ENCODE measurements at places on chromosomes 2 and 18.
A peak's percentile ranks its signal among the peaks of the same experiment; 100 is the strongest.

DNA sequence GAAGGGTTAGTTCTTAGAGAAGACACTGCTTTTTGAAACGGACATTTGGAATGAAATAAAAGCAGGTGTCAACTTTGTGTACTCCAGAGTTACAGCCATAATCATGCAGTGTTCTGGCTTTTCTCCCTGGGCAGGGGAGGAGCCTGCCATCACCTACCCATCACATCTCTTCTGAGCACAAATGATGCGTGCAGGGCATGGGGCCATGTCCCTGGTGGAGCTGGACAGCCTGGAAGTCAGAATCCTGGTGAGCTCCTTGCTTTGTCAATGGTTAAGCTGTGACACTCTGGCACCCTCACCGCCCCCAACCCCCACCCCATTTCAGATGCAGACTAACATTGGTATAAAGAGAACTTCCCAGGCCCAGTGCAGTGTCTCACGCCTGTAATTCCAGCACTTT lies 53.1 kb downstream of the PDCL3 start:
- no peak for DNase-seq

- no peak for DNase-seq
Measured at GRCh38 chr2:60466161-60466702, 87.2 kb downstream of the BCL11A start.

DNA sequence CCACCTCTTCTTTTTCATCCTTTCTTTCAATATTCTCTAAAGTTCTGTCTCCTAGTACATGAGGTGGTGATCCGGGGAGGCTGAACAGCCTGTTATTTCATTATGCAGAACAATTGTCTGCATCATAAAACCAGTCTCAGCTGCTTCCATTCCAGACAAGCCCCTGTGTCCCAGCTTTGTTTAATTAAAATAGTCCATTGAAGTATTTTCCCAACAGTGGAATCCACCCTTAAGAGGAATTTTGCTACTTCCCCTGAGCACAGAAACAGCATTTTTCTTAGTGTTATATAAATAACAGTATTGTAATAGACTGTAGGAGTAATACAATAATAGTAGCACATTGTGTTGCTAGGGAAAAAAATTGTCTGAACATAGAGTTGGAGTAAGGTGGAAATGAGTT lies 395.4 kb upstream of the TCF4 start:
- no peak for DNase-seq

GRCh38 chr2:120739438-120740090 lies 3.9 kb downstream of the GLI2 start:
- no peak for DNase-seq

GRCh38 chr18:3775996-3776395 lies 326.0 kb downstream of the TGIF1 start:
- no peak for DNase-seq

- DNase-seq, result no peak
Measured at GRCh38 chr2:57450170-57450569, 596.4 kb upstream of the VRK2 start.

GRCh38 chr2:103292573-103292972 lies 530.7 kb downstream of the TMEM182 start:
- DNase-seq, result no peak

DNA sequence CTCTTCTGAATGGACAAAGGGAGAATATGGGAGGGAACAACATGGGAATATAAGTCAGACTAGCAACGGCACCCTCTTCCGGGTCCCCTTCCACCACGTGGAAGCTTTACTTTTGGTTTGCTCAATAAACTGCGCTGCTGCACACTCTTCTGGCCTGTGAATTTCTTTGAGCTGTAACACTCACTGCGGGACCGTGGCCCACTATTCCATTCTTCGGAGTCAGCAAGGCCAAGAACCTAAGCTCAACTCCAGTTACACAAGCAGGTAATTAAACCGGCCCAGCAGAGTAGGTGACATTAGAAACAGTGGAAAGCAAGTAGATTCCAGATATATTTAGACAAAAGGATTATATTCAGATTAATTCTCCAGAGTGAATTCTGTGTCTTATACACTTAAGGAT lies 697.4 kb upstream of the NXPH2 start:
- DNase-seq, result no peak

- DNase-seq, result no peak
Measured at GRCh38 chr2:47772343-47772742, 10.6 kb upstream of the MSH6 start.

- no peak for DNase-seq
Measured at GRCh38 chr2:123816203-123816602, 208.9 kb upstream of the CNTNAP5 start.

DNA sequence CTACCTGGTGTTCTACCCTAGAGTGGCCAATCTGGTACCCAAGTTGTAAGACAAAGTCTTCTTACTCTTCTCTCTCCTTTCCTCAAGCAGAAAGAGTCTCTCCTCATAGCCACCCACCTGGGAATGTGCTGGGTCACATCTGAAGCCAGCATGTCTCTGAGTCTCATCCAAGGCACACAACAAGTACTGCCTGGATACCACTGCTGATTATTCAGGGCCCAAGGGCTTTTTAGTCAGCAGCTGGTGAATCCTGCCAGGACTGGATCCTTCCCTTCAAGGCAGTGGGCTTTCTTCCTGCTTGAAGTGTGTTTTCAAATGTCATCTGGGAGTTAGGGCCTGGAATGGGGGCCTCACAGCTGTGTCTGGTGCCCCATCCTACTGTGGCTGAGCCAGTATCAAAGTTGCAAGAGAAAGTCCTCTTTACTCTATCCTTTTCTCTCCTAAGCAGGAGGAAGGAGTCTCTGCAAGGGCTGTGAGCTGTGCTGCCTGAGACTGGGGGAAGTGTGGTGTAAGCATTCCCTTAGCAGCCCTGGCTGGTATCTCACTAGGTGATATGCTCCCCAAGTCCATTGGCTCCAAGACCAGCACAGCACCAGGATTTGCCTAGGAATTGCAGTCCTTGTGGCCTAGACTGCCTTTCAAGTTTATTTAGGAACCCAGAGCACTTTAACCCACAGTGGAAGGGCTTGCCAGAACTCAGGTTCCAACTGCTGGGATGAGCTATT lies 27.2 kb downstream of the OXER1 start:
- no peak for DNase-seq

GRCh38 chr2:61255580-61256437 lies 93.8 kb downstream of the C2orf74 start:
- DNase-seq, result no peak

DNA sequence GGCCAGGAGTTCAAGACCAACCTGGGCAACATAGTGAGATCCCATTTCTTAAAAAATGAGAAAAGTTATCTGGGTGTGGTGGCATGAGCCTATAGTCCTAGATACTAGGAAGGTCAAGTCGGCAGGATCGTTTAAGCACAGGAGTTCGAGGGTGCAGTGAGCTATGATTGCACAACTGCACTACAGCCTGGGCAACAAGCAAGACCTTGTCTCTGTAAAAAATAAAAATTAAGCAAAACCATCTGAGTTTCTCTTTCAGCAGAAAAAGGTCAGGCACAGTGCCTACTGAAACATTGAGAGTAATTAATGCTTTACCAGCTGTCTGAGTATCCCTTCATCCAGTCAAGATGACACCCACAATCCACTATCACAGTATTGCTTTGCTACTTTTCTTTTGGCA lies 258.3 kb downstream of the MBD5 start:
- DNase-seq, result no peak

- peak; percentile 53 for DNase-seq
Measured at GRCh38 chr2:204108330-204108751, 171.8 kb downstream of the ICOS start.

DNA sequence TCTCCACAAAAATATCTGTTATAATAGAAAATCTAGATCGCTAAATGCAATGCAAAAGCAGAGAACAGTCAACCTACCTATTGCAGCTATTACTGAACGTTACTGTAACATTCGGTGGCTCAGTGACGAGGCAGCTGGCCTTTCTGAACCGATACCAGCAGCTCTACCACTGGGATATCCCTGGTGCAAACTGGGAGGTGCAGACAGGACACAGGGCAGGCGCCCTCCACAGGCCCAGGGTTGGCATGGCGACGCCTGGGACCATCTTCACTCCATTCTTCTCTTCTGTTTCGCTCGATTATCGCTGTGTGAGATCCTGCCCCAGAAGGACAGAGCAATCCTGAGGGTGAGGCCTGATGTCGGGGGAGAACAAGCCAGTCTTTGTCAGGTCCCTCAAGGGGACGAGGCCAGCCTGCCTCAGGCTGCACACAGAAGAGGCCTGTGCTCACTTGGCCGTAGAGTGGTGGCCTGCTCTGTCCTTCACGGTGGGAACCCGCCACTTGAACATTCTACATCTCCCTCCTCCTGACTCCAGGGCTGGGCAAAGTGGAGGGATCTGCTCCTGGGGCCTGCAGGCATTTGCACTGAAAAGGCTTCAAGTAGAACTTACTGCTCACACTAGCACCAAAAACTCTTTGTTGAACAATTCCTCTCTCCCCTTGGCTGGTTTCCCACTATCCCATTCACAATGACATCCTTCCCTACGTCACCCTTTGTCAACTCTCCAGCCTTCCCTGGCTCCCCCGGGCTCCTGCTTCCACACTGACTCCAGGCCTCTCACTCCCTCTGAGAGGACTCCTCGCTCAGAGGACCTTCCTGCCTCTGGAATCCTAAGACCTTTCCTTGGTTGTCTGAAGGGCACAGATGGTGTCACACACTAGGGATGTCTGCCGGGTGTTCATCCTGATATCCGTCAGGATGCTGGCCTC lies 49.7 kb downstream of the CYRIA start:
- no peak for DNase-seq

GRCh38 chr2:103268841-103269498 lies 507.1 kb downstream of the TMEM182 start:
- DNase-seq, result no peak

DNA sequence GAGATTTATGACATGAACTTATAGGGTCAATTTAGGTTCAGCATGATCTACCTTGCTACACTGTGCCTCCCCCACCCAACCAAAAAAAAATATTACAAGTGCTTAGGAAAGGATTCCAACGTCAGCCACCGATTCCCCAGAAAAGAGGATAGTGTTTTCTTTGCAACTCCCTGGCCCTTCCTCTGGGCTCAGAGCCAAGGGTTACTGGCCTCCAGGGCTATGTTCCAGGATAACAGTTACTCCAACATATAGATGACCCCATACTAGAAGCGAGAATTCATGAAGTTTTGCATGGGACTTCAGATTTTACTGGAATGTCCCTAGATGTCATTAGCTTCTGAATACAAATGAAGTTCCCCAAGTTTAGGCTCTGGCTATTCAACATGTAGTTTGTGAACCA lies 172.1 kb downstream of the UPP2 start:
- DNase-seq, result no peak

All from activated naive CD4-positive, alpha-beta T cell treated with Interleukin-2 at 50 U/mL for 16 hours (primary cell).